ENCODE measurements at places on chromosomes 3 and 15.

- peak; percentile 23 for DNase-seq
Measured at GRCh38 chr15:89385596-89386331, 51.1 kb upstream of the POLG start.

- DNase-seq: no peak
Measured at GRCh38 chr15:66570842-66571478, 5.2 kb upstream of the LCTL start.

DNA sequence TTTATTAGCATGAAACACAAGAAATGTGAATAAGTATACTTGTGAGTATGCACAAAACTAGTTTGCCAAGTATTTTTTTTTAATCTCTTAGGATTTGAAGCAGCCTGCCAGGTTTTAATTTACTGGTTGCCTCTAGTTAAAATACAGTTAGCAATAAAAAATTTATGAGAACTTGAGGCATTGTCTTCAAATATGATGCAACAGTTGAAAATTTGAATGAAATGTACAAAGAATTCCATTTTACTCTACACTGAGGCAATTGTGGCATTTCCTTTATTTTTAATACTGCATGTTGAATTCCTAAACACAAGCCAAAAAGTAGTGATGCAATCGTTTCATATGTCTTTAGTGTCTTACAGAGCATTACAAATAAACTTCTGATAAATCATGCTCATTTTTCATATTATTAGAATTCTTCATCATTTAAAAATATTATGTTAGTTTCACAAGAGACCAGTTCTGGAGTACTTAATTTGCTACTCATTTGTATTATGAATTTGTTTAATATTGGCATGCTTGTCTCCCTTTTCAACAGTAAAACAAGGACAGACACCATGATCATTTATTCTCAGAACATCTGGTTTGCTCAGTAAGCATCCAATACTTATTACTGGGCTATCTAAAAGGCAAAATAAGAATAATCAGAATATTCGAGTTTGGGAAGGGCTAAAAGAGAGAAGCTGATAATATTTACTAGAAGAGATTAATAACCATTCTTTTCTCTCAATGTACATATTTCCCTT is 124.8 kb upstream of the PTX3 start:
- DNase-seq: no peak

DNA sequence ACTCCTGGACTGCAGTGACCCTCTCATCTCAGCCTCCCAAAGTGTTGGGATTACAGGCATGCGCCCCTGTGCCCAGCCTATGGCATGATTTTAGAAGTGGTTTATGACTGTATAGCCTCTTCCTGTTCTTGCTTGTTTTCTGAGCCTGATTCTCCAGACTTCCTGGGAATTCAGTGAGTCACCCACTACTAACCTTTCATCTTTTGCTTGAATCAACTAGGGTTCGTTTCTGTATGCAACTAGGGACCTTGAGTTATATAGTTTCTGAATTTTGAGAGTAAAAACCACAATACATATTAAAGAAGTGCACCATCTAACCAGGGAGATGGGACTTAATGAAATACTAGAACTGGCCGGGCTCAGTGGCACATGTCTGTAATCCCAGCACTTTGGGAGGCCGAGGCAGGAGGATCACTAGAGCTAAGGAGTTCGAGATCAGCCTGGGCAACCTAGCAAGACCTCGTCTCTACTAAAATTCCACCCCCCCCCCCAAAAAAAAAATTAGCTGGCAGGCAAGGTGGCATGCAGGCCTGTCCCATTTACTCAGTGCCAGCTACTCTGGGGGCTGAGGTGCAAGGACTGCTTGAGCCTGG is 76.0 kb downstream of the ZNF609 start:
- no peak for DNase-seq

- DNase-seq: no peak
Measured at GRCh38 chr3:159813822-159814531, 174.7 kb upstream of the IL12A start.

DNA sequence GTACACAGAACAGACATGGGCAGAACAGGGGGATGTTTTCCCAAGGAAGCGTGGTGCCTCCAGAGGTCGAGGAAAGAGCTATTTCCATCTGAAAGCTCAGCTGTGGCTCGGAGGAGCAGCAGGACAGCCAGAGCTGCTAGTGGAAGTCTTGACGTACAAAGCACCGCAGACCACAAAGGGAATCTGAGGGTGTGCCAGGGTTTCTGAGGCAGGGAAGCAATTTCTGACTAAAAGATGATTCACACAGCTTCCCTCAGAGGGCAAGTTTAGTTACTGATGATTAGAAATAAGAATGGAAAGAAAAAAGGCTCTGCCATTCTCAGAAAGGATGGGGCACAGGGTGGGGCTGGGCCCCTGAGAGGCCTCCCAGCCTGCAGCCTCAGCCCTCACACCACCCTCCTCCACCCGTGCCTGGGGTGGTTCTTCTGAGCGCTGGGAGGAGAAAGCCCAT is 45.8 kb upstream of the SEC13 start:
- no peak for DNase-seq

DNA sequence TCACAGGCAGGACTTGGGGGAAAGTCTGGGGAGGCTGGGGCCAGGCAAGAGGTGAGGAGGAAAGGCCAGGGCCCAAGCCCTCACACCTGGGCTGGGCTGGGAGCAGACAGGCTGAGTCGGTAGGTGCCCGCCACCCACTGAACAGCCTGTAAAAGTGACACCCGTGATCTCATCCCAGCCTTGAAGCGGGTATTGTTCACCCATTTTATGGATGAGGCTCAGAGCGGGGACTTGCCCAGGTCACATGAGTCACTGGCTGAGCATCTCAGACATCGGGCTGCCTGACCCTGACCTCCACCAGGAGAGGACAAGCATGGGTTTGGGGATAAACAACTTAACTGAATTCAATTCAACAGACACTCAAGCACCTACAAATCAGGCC is 52.0 kb upstream of the CTSH start:
- DNase-seq: no peak

DNA sequence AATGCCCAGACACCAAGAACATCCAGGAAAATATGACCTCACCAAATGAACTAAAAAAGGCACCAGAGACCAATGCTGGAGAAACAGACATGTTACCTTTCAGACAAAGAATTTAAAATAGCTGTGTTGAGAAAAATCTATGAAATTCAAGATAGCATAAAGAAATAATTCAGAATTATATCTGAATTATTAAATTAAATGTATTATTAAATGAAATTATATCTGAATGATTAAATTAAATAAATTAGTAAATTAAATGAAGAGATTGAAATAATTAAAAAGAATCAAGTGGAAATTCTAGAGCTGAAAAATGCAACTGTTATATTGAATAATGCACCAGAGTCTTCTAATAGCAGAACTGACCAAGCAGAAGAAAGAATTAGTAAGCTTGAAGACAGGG is 279.2 kb upstream of the SATB1 start:
- DNase-seq: no peak

GRCh38 chr3:122689587-122689986 is 8.9 kb downstream of the PARP14 start:
- no peak for DNase-seq

DNA sequence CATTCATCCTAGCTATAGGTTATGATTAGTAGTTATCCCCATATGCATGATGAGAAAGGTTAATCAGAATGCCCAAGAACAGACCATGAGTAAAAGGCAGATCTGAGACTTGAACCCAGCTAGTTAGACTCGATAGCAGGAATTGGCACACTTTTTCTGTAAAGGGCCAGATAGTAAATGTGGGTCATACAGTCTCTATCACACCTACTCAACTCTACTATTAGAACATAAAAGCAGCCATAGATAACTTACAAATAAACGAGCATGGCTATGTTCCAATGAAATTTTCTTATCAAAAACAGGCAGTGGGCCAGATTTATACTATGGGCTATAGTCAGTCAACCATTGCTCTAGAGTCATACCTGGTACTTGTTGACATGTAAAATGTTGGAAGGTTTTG is 24.6 kb downstream of the POLG start:
- DNase-seq: no peak

GRCh38 chr3:28287046-28287445 is 45.6 kb downstream of the CMC1 start:
- DNase-seq: no peak

DNA sequence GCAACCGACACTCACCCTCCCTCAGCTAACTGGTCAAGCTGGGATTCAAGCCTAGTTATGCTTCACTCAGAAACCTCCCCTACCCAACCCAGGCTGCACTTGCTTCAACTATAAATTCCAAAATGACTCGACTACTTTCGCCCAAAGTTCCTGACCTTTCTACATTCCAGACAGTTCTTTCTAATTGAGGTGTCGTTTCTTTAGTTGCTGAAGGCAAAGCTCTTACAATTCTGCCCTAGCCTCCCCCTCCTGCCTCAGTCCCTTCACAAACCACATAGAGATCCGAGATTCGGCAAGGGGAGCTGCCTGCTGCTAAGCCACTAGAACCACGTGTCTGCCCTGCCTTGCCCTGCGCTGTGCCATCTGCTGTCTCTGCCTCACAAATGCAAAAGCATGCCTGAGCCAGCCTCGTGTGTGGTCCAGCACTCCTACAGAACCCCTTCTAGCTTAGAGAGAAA is 74.7 kb upstream of the SH3GL3 start:
- DNase-seq: no peak

DNA sequence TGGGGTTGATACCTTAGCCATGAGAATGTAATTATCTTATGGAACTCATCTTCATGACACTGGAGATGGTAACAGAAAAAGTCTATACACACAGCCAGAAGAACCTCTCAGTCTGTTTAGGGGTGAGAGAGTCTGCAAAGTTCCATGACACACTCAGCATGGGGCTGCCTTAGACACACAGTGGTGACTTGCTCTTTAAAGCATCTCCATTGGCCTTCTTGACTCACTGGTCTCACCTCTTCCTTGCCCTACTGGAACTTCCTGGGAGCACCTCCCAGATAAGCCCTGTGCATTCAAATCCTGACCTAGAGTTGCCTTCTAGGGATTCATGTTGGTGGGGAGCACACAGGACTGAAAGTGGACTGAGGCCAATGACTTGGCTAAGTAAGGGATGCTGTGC is 9.3 kb downstream of the MAGI1 start:
- DNase-seq: no peak

- no peak for DNase-seq
Measured at GRCh38 chr15:31977812-31978661, 52.3 kb upstream of the CHRNA7 start.

GRCh38 chr15:35693886-35694285 is 147.9 kb upstream of the DPH6 start:
- DNase-seq: no peak

GRCh38 chr15:59217876-59218498 is 11.3 kb downstream of the LDHAL6B start:
- no peak for DNase-seq

GRCh38 chr3:140103986-140104645 is 169.1 kb downstream of the CLSTN2 start:
- DNase-seq: no peak

DNA sequence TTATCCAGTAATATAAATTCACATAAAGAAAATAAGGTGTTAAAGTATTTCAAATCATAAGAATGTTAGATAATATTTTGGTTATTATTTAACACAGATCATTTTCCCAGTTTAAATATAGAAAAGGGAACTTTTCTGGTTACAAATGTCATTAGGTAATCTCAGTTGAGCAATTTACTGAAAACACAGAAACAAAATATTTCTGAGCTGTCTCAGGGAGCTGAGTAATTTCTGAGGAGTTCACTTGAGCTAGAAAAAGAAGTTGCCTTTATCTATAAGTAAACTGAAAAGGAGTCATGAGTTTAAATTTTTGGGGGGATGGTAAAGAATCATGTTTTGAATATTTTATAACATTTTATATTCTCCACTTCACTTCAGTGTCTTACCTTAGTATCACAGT is 855.4 kb upstream of the ARPP21 start:
- no peak for DNase-seq

GRCh38 chr3:74613060-74613459 is 1.4 kb downstream of the CNTN3 start:
- DNase-seq: no peak
